ENCODE measurements at places on chromosomes 7 and 10.

- DNase-seq = no peak
Observed at GRCh38 chr7:132103718-132104117, 472.6 kb downstream of the PLXNA4 start.

- DNase-seq = no peak
Observed at GRCh38 chr10:6035101-6035834, 26.9 kb downstream of the IL2RA start.

DNA sequence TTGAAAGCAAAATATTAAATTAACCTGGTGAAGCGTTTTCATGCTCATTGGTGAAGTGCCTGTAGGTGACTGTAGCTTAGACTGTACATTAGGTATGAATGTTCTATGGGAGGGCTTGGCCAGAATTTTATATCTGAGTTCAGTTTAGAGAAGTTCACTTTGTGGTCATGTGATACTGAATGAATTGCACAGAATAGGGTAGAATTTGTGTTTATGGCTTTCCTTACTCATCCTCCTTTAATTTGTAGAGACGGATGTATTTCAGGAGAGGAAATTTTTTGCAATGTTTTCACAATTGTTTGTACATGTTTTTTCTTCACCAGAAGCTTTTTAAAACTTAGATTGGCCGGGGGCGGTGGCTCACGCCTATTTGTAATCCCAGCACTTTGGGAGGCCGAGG, 32.3 kb downstream of the REEP3 start:
- DNase-seq = no peak

GRCh38 chr7:42671627-42672026, 240.2 kb downstream of the C7orf25 start:
- no peak for DNase-seq

DNA sequence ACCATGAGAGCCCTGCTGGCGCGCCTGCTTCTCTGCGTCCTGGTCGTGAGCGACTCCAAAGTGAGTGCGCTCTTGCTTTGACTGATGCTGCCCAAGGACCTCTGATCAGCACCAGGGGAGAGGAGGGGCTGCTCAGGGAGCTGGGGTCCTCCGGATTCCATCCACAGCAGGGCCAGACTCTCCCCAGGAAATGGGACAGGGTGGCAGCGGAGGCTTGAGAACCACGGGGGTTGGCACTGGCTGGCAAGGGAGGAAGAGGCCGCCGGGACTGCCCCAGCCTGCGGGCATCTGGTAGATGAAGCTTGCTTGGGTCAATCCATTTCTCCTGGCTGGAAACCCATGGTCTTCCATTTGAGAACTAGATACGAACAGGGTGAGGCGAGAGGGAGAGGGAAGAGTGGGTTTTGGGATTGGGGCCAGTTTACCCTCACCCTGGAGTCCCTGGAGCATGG, 647 bp downstream of the PLAU start:
- no peak for DNase-seq

DNA sequence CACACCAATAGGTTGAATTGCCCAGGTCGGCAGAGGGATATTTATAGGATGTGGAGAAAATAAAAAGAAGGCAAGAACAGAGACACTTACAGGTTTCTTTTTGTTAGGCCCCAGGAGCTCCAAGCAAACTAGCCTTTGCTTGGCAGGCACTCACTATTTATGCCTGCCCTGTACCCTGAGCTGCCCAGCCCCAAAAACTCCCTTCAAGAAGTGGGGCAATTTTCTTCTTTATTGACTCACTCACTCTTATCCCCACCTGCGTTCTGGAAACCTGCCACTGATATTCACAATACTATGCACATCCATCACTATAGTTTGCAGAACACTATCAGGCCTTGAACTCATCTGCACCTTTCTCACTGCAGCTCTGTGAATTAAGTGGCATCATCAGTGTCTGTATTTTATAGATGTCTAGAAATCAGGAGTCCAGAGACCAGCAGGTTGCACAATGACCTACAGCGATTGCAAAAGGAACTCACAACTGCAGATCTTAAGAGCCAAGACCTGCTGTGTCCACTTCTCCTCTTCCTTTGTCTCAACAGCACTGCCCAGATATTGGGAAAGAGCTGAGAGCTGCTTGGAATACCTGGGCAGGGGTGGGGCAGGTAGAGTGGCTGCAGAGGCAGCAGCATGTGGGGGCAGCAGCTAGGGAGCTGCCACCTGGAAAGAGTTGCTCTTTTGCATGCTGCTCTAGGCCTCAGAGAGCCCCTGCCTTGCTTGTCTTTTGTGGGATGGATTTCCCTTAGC, at the start of gene SFTPD:
SFTPD (minus strand) TSS at position 130 of the 747 bp plus-strand sequence. CDS start 2,446 bp downstream, outside the sequence.
- DNase-seq = peak; percentile 7

DNA sequence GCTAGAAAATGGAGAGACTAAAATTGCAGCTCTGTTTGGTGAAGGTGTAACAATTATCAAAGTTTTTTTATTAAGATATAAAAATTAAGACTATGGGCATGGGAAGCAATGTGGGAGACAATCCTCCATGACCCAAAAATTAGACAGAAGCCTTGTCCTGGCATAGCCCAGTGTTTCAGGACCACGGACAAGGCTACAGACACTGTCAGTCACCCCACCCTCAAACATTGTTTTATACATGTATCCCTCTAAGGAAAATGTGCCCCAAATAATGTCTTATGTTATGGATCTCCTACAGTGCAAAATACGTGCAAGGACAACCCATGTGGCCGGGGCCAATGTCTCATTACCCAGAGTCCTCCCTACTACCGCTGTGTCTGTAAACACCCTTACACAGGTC, 24.0 kb downstream of the HABP2 start:
- peak; percentile 19 for DNase-seq

GRCh38 chr10:14200698-14201544, 129.8 kb downstream of the FRMD4A start:
- no peak for DNase-seq

- DNase-seq = no peak
Observed at GRCh38 chr10:119658274-119658673, 7.1 kb downstream of the BAG3 start.

- peak; percentile 98 for DNase-seq
Observed at GRCh38 chr7:75727881-75728593, 10.7 kb downstream of the HIP1 start.

- no peak for DNase-seq
Observed at GRCh38 chr10:60288256-60288655, 101.4 kb downstream of the ANK3 start.

GRCh38 chr10:43822631-43823580, 174.2 kb upstream of the ZNF32 start:
- DNase-seq = no peak

DNA sequence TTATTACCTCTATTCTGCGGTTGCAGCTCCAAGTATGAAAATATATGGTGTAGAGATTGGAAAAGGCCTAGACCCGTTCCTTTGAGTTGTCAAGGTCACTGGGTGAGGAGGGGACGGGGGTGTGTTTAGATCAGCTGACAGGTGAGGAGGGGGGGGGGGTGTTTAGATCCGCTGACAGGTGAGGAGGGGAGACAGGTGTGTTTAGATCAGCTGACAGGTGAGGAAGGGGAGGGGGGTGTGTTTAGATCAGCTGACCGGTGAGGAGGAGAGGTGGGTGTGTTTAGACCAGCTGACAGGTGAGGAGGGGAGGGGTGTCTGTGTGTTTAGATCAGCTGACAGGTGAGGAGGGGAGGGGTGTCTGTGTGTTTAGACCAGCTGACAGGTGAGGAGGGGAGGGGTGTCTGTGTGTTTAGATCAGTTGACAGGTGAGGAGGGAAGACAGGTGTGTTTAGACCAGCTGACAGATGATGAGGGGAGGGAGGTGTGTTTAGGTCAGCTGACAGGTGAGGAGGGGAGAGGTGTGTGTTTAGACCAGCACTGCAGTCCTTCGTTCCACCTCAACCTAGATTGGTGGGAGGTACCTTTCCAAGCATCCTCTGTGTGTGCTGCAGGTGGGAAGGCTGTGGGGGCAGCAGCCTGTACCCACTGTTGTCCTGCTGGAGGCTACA, 655.0 kb upstream of the ADARB2 start:
- DNase-seq = no peak

GRCh38 chr7:91777522-91777921, 103.0 kb downstream of the MTERF1 start:
- DNase-seq = no peak

DNA sequence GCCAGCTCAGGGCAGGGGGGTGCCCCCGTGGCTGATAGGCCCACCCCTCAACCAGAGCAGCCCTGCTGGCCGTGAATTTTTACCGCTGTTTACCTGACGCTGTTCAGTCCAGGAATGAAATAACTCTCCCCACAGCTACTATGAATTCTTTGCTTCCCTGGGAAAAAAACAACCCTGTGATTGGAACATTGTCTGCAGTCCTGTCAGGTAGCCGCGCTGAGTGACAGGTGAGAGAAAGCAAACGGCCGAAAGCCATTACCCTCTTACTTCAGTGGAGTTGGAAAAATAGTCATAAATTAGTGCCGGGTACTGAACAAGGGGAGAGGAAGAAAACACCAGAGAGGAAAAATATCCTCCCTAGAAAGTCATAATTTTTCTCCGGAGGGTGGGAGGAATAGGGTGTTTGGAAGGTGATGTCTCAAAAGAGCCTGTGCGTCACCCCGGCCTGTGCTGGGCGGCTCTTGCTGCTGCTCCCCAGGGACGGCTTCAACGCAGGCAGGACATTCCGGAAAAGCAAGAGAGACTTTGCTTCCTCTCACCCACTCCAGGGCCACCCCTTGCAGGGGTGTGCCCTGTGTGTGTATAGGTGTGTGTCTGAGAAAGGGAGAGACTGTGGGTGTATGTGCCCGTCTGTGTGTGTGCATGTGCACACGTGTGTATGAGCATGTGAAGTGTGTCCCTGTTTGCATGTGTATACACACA, 69.0 kb downstream of the CDH23 start:
- DNase-seq = no peak

DNA sequence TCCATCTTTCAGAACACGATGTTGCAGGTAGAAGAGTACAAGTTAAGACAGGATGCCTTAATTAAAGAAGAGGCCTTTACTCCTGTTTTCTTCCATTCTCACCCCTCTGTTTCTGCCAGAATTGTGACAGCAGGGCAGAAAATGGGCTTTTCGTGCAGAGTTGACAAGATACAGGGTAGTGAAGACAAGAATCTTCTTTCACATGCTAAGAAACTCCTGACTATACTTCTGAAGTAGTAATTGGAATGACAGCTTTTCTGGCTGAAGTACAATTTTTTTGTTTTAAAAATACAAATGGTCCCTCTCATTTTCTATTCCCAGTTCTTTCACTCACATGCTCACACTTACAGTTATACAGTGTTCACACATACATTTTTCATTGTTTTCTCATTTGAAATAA, 22.1 kb downstream of the HDAC9 start:
- DNase-seq = no peak

DNA sequence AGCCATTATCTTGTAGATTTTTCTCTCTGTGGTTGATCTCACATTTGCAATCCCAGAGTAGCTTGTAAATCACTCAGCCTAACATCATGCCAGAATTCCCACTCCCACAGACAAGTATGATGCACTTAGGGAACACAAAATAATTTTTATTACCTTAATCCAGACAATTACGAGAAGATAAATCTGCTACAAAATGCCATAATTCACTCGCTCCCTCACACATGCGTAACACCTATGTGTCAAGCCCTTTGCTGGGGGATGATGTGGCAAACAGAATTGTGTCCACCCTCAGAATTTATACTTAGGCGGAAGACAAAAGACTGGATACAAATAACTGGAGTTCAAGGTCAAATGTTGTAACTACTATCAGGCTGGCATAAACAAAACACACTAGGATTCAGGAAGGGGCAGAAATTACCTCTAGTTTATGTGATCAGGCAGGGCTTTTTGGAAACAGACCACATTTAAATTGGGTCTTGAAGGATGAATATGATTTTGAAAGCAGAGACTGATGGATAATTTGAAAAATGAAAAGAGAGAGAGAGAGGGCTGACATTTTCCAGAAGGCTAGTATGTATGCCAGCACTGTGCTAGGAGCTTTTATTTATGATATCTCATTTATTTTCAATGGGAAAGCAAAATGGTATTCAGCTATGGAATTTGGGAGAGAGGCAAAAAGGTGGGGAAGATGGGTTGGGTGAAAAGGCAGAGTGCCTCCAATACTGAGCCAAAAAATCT, 69.8 kb downstream of the DOCK4 start:
- no peak for DNase-seq

GRCh38 chr7:24826662-24827020, 69.4 kb upstream of the GSDME start:
- peak; percentile 17 for DNase-seq

- no peak for DNase-seq
Observed at GRCh38 chr10:97514344-97514743, 15.6 kb downstream of the UBTD1 start.

GRCh38 chr10:69696073-69696731, 66.2 kb downstream of the FAM241B start:
- peak; percentile 66 for DNase-seq

- DNase-seq = no peak
Observed at GRCh38 chr7:137957887-137958286, 44.0 kb downstream of the CREB3L2 start.

DNA sequence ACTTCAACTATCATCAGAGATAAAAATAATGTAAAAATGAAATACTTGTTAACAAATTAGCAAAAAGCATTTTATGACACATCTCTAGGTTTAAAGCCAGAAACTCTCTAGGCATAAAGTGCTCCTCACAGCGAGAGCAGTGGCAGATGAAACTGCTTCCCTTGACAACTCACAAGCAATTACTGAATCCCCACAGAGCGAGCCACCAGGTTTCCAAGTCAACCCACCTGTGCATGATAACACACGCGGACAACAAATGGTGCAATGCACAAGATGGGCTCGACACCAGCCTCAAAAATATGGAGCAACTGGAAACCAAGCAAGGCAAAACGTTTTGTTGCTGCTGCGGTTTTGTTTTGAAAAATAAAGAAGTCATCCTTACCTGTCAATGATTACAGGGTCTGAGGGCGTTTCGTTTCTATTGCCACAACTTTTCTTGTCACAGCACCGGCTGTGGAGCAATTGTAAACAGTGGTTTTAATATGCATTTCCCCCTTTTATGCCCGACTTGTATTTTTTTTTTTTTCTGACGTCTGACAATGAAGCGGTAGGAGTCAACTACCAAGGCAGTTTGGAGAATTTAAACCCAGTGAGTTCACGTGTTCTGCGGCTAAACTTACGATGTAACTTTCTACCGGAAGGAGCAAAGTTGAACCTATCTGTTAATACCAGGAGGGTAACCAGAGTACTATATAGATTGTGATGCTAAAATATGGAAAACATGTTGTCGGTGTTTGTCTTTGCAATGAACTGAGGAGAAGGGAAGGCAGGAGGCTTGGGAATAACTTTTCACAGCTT, 7.0 kb downstream of the EBF3 start:
- DNase-seq = no peak

DNA sequence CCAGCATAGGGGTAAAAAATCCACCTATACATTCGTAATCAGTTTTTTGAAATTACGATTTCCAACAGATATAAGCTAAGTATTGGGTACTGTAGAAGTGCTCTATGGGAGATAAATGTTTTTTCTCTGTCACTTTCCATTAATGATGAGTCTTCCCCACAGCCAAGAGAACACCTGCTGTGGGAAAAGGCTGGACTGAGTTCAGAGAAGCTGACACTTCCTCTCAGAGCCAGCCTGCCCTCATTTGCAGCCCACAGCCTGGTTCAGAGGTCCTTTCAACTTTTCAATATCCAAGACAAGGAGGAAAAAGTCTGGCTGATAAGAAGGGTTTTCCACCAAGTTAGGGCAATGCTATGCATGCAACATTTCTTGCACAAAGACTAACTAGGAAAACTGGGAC, 64.5 kb upstream of the DNAJB12 start:
- no peak for DNase-seq

- peak; percentile 66 for DNase-seq
Observed at GRCh38 chr10:100743626-100744135, 1.7 kb upstream of the PAX2 start.

GRCh38 chr7:135414850-135415439, 95.0 kb downstream of the CNOT4 start:
- peak; percentile 33 for DNase-seq

- DNase-seq = no peak
Observed at GRCh38 chr10:72285972-72286521, 12.3 kb downstream of the DDIT4 start.

All from LoVo (cell line).